ENCODE measurements at places on chromosomes 4 and X.

GRCh38 chrX:2314831-2315365 lies 185.9 kb downstream of the DHRSX start:
- H3K27ac ChIP-seq = no peak overlapping the region
- no peaks in the 10 kb centered on the region for H3K36me3 ChIP-seq

DNA sequence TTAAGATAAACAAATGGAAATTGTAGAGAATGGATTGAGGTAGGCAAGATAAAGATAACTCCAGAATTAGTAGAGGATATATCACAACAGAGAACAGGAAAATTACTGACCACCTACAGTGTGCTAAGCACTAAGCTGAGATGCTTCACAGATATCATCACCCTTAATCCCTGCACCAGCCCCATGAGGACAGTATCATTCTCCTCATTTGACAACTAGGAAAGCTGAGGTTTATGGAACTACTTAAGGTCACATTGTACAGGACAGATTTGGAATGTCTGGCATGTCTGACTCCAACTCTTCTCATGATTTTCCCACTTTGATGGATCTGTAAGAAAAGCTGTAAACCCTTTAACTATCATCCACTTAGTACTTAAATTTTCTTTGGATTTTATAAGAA lies 95.5 kb downstream of the CASK start:
- H3K4me3 ChIP-seq = no peak overlapping the region
- DNase-seq = no peak
- H3K27me3 ChIP-seq = no peaks in the 10 kb centered on the region
- peaks cover 6% of the 10 kb centered on the region for H3K36me3 ChIP-seq
- H3K27ac ChIP-seq = no peak overlapping the region

DNA sequence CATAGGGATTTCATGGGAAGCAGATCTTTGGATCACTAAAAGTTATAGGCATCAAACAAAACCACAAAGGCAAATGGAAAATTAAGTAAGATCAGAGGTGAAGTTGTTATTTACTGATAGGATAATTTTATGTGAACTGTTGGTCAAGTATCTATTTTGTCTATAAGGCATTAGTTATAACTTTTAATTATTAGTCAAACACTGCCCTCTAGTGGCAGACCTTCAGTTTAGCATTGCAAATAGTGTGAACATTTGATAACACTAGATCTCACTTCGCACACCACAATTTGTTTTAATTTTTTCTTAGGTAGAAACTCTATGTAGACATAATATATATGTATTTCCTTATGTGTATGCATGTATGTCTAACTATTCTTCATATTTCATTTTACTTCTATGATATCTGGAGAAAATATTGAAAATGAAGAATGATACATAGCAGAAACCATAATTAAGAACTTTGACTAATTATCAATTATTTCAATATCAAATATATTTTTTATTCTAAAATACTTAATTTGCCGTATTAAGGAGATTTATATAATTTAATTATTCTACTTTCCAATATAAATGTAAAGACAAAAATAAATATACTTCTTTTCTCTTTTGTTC lies 214.5 kb upstream of the TACR3 start:
- no peaks in the 10 kb centered on the region for H3K27me3 ChIP-seq
- H3K27ac ChIP-seq = no peak overlapping the region
- H3K36me3 ChIP-seq = no peaks in the 10 kb centered on the region
- H3K4me1 ChIP-seq = no peaks in the 10 kb centered on the region
- peak; percentile 16 for DNase-seq

GRCh38 chr4:123555233-123555806 lies 158.7 kb downstream of the SPRY1 start:
- peak overlapping the region; percentile 55 for H3K4me3 ChIP-seq
- peak overlapping the region; percentile 90 for H3K27ac ChIP-seq
- no peaks in the 10 kb centered on the region for H3K27me3 ChIP-seq

GRCh38 chr4:129823105-129823504 lies 727.2 kb downstream of the C4orf33 start:
- no peak overlapping the region for H3K27ac ChIP-seq
- H3K4me1 ChIP-seq = peaks cover 10% of the 10 kb centered on the region
- H3K27me3 ChIP-seq = no peaks in the 10 kb centered on the region

- no peaks in the 10 kb centered on the region for H3K27me3 ChIP-seq
- no peaks in the 10 kb centered on the region for H3K36me3 ChIP-seq
- no peak overlapping the region for H3K4me3 ChIP-seq
- H3K4me1 ChIP-seq = no peaks in the 10 kb centered on the region
- no peak overlapping the region for H3K27ac ChIP-seq
Measured at GRCh38 chrX:143854006-143854405, 29.9 kb upstream of the UBE2NL start.

DNA sequence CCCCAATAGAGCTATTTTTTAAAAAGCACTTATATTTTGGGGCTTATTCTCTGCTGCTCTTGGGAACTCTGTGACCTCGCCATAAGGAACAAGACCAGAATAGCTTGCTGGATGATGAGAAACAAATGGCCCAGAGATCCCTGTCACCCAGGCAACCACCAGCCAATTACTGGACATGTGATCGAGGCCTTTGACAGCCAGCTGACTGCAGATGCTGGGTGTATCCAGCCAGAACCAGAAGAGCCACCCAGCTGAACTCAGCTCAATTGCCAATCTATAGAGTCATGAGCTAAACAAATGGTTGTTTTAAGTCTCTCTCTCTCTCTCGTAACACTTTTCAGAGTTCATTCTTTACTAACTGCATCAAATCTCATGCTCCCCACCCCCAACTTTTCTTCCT lies 24.4 kb upstream of the CITED1 start:
- DNase-seq = no peak
- H3K36me3 ChIP-seq = no peaks in the 10 kb centered on the region
- H3K27me3 ChIP-seq = no peaks in the 10 kb centered on the region
- no peaks in the 10 kb centered on the region for H3K4me1 ChIP-seq
- no peak overlapping the region for H3K27ac ChIP-seq
- no peak overlapping the region for H3K4me3 ChIP-seq

DNA sequence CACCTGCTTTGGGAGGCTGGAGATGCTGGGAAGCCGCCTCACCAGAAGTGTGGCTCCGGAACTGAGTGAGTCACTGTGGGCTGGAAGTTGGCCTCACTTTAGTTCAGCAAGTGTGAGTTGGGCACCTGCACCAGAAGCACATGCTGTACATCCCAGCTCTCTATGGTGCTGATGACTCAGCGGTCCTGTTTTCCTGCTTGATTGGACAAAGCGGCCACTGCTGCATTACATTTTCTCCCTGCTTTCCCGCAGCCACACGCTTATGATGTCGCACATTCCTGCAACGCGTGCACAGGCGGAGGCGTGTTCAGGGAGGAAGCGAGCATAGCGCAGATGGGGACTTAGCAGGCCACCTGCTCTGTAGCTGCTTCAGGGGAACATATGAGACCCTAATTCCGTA lies 26.7 kb upstream of the CLDN34 start:
- DNase-seq = no peak
- H3K27me3 ChIP-seq = no peaks in the 10 kb centered on the region
- H3K27ac ChIP-seq = no peak overlapping the region
- no peak overlapping the region for H3K4me3 ChIP-seq
- peaks cover 5% of the 10 kb centered on the region for H3K36me3 ChIP-seq

DNA sequence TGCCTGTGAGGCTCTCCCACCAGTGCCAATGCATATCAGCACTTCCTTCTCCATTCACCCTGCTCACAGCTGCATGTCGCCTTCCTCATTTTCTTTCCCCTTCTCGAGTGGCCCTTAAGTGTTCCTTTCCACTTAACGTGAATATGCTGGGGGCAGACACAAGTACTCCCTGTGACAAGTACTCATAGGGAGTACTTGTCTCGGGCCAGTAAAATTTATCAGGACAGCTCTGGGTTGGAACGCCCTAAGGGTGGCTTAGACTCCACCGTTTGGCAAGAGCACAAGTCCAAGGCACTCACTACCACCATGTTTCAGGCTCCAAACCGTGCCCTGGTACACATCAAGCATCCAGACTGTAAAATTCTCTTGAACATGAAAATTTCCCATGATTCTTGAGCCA lies 3.9 kb upstream of the LDOC1 start:
- H3K4me1 ChIP-seq = no peaks in the 10 kb centered on the region
- no peak overlapping the region for H3K4me3 ChIP-seq
- H3K27me3 ChIP-seq = no peaks in the 10 kb centered on the region
- no peak for DNase-seq
- no peak overlapping the region for H3K27ac ChIP-seq

DNA sequence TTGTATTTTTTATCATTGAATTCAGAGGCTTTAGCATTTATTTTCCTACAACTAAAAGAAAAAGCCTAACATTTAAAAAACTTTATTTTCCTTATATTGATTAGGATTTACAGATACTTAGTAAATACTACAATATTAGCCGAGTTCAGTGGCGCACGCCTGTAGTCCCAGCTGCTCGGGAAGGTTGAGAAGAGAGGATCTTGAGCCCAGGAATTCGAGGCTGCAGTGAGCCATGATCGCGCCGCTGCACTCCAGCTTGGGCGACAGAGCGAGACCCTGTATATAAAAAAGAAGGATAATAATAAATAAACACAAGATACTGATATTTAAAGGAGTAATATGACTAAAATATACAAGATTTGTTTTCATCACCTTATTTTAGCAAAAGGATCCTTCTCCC lies 681 bp upstream of the UPF3B start:
- peaks cover 34% of the 10 kb centered on the region for H3K36me3 ChIP-seq
- H3K4me1 ChIP-seq = peaks cover 9% of the 10 kb centered on the region
